ENCODE measurements at places on chromosomes 1 and 21.

DNA sequence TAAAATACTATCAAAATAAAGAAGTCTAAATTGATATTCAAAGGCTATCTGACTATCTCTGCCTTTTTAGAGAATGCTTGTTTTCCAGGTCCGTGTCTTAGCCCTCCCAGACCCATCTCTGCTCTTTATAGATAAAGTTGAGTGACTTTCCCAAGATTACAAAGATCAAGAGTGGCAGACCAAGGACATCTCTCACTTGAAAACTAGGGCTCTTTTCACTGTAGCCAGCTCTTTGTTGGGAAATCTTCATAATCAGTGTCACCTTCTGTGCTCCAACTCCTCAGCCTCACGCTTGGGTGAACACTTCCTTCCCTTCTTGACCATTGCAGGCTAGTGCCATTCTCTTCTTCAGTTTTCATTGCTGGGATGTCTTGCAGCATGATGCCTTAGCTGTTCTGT lies 211.1 kb downstream of the PBX1 start:
- no peak for DNase-seq

- no peak for DNase-seq
Observed at GRCh38 chr21:41747943-41748738, 18.7 kb downstream of the RIPK4 start.

DNA sequence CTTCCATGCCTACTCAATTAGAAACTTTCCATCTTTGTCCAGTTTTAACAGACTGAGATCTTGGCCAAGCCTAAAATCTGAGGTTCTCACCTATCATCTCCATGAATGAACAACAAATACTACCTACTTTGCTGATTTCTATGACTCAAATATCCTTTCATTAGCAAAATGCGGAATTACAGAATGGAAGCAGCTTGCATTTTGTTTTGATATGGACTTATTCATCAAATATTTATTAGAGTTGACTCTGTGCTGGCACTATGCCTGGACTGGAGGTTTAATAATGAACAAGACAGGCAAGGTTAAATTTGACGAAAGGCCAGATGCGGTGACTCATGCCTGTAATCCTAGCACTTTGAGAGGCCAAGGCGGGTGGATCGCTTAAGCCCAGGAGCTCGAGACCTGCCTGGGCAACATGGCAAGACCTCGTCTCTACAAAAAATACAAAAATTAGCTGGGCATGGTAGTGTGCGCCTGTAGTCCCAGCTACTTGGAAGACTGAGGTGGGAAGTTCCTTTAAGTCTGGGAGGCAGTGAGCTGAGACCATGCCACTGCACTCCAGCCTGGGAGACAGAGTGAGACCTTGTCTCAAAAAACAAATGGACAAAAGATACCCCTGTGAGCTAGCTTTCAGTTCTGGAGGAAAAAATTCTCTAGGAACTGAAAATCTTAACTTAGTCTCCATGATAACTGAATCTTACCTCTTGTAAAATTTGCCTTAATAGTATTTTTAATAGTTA lies 29.4 kb upstream of the SOD1 start:
- peak; percentile 3 for DNase-seq

GRCh38 chr1:241235256-241235897 lies 121.6 kb downstream of the RGS7 start:
- DNase-seq: no peak

GRCh38 chr1:76938304-76938703 lies 71.0 kb downstream of the ST6GALNAC5 start:
- DNase-seq: no peak

GRCh38 chr1:174097426-174097825 lies 61.9 kb upstream of the RABGAP1L start:
- DNase-seq: no peak

- DNase-seq: no peak
Observed at GRCh38 chr1:173356191-173356762, 120.9 kb upstream of the PRDX6 start.

DNA sequence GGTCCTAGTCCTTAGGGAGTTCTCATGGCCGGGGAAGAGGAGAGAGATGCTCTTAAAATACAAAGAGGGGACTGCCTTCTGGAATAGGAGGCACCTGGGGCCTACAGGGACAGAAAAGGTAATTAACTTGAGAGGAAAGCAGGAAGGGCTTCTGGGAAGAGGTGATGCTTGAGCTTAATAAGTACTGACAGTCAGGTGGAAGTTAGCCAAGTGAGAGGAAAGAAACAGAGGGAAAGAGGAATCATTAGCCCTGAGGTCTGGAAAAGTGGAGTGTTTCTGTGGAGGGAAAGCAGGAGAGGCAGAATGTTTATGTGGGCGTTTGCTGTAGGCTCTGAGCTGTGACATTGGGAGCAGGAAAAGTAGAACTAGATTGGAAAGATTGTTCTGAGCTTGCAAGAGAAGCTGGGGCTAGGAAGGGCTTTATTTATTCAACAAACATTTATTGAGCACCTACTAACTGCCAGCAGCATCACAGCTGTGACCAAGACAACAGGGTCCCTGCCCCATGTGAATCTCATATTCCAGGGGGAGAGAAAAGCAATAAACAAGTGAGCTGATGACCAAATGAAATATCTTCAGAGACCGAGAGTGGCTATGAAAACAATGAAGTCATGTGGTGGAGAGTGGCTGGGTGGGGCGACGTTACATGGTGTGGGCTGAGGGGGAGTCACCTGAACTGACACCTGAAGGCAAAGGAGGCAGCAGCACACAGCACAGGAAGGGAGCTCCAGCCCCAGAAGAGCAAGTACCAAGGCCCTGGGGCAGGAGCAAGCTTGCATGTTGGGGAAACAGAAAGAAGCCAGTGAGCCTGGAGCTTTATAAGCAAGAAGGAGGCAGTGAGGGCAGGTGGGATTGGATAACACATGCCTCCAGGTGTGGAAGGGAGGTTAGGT lies 4.4 kb upstream of the FNDC5 start:
- no peak for DNase-seq

DNA sequence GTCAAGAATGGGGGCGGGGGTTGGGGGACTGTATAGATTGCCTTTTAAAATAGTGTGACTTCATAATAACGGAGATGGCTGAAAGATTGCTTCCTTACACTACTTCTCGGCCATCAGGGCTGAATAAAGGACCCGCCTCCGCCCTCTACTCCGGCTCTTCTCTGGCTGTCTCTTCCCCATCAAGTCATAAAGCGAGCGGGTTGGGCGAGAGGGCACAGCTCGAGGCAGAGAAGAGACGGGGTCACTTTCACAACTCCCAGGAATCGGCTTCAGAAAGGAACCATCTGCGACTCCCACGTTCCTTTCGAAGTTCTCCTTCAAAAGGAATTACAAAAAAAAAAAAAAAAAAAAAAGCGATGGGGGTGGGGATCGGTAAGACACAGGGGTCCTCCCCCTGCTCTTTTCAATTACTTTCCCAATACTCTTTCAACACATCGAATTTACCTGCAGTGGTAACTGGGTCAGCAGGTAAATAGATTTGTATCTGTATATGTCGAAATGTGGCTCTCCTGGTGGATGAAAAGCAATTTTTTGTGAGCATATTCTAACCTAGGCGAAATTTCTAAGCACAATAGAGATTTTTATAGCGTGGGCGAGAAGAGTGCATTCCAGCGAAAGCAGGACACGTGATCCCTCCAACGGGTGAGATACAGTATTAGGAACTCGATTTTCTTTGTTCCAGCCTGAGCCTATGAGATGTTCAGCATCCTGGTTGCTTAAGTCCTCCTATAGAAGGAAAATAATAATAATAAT lies 2.0 kb downstream of the LRRC7 start:
- DNase-seq: no peak

DNA sequence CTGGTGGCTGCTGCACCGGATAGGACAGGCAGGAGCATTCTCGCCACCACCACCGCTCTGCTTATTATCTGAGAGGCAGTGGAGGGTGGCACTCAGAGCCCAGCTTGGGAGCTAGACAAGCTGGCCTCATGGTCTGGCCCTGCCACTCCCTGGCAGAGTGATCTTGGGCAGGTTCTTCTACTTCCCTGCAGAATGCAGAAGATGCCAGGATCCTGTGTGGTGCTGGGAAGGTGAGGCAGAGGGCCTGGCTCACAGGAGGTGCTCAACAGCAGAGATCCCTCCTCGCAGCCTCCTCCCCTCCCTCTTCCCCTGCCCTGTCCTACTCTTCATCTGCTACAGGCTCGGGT lies 60.4 kb downstream of the ARHGEF10L start:
- DNase-seq: no peak

GRCh38 chr1:212769459-212770167 lies 22.0 kb downstream of the NSL1 start:
- no peak for DNase-seq

DNA sequence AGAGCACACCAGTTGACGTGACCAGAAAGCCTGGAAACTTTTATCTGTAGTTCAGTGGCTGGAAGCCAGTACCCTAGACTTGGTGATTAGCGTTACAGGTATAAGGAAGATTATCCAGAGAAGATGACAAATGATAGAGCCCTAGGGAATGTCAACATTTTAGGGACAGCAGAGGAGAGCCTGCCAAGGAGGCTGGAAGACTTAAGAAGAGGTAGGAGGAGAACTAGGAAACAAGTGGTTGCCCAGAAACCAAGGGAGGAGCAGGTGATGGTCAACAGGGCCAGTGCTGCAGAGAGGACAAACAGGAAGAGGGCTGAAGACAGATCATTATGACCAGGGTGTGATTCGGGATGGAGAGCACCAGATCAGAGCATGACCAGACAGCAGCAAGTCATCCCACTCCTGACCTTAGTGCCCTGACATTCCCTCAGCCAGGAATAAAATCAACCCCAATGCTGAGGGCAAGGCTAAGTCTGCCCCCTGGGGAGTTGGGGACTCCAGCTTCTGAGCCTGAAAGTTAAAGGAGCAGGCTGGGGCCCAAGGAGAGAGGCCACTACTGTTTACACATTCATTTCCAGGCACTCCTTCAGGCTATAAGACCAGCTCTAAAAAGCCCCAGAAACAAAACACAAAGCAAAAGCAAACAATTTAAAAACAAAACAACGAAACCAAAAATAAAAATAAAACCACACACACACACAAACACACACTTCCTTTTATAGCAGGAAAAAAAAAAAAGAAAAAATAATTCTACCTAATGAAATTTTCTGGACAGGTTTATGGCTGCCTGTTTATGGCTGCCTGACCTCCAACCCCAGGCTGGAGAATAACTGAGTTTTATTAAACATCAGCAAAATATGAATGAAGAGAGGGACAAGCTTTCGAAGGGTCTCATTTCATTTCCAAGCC lies 48.6 kb upstream of the LRRC52 start:
- DNase-seq: no peak

GRCh38 chr1:9890224-9890731 lies 19.8 kb downstream of the CTNNBIP1 start:
- peak; percentile 73 for DNase-seq

GRCh38 chr1:87678266-87678665 lies 349.6 kb downstream of the LMO4 start:
- no peak for DNase-seq

DNA sequence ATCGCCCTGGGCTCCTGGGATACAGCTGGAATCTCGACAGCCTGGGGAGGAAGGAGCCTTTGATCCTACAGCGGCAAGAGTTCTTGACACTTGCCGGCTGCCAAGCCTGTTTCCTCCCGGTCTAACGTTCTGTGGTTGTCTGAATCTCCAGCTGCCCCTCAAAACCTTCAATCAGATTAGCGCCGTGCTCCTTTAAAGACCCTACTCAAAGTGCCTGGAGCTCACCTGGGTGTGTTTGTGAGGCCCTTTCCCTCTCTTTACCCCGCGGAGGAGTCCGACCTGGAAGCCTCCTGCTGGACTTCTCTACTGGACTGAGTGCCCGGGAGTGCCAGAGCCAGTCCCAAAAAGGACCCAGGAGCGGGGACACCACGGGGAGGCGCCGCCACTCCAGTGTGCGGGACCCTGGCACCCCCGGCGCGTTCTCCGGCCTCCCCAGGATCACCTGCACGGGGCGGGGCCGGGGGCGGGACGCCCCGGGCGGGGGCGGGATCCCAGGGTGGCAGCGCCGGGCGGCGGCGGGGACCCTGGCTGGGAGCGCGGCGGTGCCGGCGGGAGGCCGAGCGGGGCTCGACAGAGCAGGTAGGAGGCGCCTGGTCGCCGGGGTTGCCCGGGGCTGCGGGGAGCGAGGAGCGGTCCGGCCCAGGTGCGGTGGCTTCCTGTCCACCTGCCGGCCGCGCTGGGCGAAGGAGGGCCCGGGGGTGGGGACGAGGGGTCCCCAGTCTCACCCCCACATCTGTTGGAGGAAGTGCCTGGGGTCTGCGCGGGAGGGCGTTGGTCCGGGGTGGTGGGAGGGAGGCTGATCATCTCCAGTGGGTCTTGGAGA lies at the start of gene NCMAP:
TSS of gene NCMAP (plus strand) at position 497 of the 823 bp plus-strand sequence. CDS start 39,344 bp downstream, outside the sequence.
- DNase-seq: no peak

DNA sequence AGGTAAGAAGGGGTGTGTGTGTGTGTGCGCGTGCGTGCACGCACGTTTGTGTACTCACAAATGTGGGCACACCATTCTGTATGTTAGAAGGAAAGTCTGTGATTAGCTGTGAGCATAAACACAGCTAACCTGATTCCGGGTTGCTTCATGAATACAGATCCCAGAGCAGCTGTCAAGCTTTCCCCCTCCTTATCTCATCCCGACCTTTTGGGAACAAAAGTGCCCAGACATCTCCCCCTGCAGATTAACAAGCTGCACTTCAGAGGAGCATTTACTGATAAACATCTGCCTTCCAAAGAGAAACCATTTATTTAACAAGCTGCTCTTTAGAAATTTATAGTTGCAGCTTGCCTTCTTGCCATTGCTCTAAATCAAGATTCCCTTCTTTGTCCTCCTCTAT lies 97.0 kb downstream of the MT1HL1 start:
- no peak for DNase-seq

GRCh38 chr1:32953495-32953894 lies 11.1 kb downstream of the RNF19B start:
- no peak for DNase-seq

GRCh38 chr1:229636042-229636441 lies 10.0 kb downstream of the URB2 start:
- DNase-seq: no peak

GRCh38 chr1:99644279-99645004 lies 1.5 kb upstream of the PALMD start:
- DNase-seq: no peak

DNA sequence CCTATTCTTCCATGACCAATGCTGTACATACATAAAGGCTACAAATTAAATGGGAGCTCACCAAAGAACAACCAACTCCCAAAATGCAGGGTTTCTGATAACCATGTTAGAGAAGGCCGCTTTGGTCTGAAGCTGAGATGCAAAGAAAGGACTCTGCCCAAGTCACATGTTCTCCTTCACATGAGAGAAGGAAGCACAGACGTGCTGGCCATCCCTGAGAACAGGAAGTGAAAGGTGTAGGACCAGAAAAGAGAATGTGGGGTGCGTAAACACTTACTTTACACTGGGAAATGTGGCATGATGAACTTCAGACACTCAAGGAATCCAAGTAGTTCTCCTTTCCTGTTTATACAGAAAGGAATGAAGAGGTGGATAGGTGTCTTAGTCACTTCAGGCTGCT lies 31.7 kb upstream of the TADA1 start:
- DNase-seq: no peak

GRCh38 chr1:168319691-168320090 lies 39.0 kb downstream of the TBX19 start:
- DNase-seq: no peak

- DNase-seq: no peak
Observed at GRCh38 chr1:55245781-55246180, 30.6 kb upstream of the USP24 start.

DNA sequence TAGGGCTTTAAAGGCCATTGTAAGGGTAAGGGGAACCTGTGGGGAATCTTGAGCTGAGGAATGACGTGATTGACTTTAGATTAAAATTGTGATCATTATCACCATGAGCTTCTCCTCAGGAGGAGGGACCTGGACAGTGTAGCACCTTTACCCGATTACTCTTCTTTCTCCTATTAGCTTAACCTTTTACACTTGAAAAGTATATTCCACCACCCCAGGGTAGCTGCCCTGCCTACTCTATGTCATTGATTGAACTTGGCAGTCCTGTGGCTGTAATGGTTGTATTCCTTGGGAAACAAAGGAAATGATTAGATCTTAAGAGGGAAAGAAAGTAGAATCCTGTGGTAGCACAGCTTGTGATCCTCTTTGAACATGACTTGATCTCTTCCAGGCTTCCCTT lies 47.7 kb downstream of the CACHD1 start:
- no peak for DNase-seq

All from GM04504 (cell line).